ENCODE measurements at places on chromosomes 2 and 18.

GRCh38 chr2:101792208-101792607 lies 94.7 kb downstream of the MAP4K4 start:
- DNase-seq = no peak

GRCh38 chr2:203126996-203127395 lies 111.8 kb upstream of the CYP20A1 start:
- peak; percentile 51 for DNase-seq

- no peak for DNase-seq
Observed at GRCh38 chr2:197940382-197940781, 136.0 kb downstream of the PLCL1 start.

DNA sequence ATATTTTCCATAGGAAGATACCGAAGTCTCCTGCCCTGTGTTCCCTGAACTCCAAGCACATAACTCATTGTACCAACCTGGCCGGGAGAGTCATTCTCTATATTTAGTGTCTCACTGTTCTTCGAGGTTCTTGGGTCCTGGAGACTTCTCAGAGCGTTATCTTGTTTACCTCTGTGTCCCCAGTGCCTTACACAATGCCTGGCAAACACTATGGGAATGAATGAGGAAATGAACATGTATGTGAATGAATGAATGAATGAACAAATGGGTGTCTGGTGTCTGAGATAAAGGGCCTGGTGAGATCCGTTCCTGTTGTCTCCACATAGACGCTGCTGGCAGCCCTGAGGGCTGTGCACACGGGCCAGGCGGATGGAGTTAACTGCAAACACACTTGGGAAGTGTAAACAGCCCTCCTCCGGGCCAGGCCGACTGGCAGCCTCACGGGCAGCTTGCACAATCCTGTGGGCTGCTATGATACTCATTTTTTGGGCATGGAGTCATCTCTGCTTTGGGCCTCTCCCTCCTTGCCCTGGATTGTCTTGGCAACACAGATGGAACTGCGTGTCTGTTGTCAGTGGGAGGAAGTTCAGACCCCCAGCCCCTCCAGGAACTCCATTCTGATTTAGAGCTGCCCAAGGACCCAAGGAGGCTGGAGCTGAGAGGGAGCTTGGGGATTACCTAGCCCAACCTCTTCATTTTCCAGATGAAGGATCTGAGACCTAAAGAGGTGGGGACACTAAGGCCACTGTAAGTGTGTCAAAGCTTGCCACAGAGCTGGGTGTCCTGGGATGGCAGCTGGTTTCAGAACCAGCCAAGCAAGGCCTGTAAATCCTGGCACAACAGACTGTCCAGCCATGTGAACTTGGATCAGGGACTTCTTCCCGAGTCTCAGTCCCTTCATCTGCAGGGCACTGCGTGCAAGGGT lies 124.4 kb downstream of the INHBB start:
- DNase-seq = peak; percentile 96

DNA sequence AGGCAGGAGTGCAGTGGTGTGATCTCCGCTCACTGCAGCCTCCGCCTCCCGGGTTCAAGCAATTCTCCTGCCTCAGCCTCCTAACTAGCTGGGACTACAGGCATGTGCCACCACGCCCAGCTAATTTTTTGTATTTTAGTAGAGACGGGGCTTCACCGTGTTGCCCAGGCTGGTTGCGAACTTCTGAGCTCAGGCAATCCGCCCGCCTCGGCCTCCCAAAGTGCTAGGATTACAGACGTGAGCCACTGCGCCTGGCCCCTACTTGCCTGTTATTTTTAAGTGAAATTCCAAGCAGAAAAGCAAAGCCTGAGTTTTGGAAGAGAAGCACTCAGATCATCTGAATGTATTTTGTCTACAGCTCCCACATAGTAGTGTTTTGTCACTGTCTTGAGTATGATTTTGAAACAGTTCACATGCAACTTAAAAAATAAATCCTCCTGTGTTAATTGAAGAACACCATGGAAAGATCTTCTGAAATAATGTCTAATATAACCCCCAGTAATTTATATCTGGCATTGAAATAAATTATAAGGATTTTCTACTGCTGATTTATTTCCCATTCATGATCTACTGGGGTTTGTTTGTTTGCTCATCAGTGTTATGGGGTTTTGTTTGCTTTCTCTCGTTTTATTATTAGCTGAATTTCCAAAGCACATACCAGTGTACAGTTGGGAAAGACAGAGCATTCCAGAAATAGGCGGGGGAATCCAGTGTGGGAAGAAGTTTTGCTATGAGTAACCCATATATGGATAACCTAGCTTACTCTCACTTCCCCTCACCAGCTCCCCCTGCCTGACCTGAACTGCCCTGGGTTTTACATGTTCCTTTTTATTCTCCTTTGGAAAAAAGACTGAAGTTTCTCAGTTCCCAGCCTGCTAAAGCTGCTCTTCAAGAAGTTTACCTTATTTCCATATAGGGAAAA lies 80.1 kb upstream of the MAP3K20 start:
- DNase-seq = peak; percentile 88

DNA sequence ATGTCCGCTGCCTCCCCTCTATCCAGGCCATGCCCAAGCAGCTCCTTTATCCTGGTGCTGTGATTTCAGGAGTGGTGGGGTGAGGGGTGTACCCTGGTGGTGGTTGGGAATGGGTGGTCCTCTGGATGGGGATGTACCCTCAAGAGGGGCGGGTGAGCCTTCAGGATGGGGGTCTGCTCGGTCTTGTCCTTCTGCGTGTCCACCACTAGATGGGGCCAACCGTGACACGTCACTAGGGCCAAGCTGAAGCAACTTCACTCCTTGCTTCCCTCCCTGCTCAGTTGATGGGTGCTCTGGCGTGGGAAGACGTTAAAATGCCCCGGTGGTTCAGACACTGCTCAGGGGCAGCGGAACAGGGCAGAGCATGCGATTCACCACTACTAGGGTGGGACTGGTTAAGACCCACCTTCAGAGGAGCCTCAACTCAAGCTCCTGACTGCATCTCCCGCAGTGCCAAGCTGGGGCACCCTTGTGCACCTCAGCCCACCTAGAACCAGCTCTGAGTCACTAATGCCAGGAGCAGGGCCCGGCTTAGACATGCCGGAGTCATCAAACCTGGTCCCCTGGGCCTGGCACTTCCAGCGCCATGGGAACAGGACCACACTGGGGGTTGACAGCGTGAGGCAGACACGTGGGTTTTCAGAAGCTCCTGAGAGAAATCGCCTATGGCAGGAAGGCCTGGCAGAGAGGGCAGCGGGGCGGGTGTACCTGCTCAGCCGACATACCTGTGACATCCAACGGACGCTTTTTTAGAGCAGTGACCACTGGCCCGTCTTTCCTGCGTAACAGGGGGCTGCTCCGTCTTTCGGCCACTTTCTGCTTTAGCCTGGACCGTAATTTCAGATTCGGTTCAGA lies 256.7 kb downstream of the HDAC4 start:
- DNase-seq = peak; percentile 82

Measured in GM03348 (cell line).